ENCODE measurements at places on chromosomes 3 and 15. TPM values are rescaled to one million over a fixed set of nuclear protein-coding genes. Genes with fewer than 3 reads are reported as not detected.

GOLGA8R gene
- total RNA-seq = 1.8 TPM

CASR gene
- total RNA-seq = not detected

CHRNA3 gene
- 0.14 TPM for total RNA-seq

FRMD5 gene
- 13.2 TPM for total RNA-seq

CDHR4 gene
- total RNA-seq = not detected

SNURF gene
- 0.84 TPM for total RNA-seq

MFSD1 gene
- total RNA-seq = 92.7 TPM

ADCY5 gene
- 0.90 TPM for total RNA-seq

SELENOS gene
- total RNA-seq = 61.8 TPM

CLDN1 gene
- total RNA-seq = 3.6 TPM

HTR3E gene
- total RNA-seq = not detected

PLA1A gene
- total RNA-seq = not detected

TMEM40 gene
- not detected for total RNA-seq

TP53BP1 gene
- 43.7 TPM for total RNA-seq

GOLGA8J gene
- 0.40 TPM for total RNA-seq

REC114 gene
- total RNA-seq = not detected

AADACL2 gene
- not detected for total RNA-seq

ACKR2 gene
- total RNA-seq = not detected

DLL4 gene
- total RNA-seq = not detected

TFG gene
- 126 TPM for total RNA-seq

IL17RD gene
- 1.5 TPM for total RNA-seq

PAQR5 gene
- 5.3 TPM for total RNA-seq

MYO5C gene
- total RNA-seq = 0.88 TPM

PCBP4 gene
- 107 TPM for total RNA-seq

GOLGA6L6 gene
- total RNA-seq = not detected
